Vagina (tissue), 2 donors: ENCODE measurements at places on chromosomes 16 and 17. TPM values are rescaled to one million over a fixed set of nuclear protein-coding genes. Genes with fewer than 3 reads are reported as not detected.

DNA sequence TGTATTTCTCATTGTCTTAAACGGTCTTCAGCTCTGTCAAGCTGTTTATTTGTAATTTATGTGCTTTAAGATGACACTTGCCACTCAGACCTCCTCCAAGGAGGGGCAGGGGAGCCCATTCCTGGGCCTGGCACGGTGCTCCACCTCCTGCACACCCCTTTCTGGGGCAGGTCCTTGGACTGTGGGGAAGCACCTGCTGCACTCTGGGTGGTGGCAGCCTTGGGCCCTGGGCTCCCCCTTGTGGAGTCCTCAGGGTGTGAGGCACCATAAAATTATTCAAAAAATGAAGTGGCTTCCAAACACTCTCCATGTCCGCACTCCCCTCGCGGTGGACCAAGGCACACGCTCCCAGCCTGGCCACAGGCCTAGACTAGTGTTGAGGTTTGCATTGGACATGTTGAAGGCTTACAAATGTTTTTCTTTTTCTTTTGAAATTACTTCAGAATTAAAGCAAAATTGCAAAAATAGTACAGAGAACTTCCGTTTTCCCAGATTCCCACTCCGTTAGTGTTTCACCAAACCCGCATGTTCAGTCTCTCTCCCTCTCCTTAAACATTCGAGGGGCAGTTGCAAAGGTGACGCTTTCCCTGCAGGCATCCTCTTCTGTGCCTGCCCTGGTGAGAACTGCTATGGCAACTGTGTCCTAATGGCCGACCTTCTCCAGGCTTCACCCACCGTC is 32.4 kb downstream of the FOXK2 start:
- DNase-seq, result no peak

- no peak for DNase-seq
Observed at GRCh38 chr16:86012221-86012620, 113.3 kb downstream of the IRF8 start.

The PSKH1 gene
- 17.4 TPM for total RNA-seq

DNA sequence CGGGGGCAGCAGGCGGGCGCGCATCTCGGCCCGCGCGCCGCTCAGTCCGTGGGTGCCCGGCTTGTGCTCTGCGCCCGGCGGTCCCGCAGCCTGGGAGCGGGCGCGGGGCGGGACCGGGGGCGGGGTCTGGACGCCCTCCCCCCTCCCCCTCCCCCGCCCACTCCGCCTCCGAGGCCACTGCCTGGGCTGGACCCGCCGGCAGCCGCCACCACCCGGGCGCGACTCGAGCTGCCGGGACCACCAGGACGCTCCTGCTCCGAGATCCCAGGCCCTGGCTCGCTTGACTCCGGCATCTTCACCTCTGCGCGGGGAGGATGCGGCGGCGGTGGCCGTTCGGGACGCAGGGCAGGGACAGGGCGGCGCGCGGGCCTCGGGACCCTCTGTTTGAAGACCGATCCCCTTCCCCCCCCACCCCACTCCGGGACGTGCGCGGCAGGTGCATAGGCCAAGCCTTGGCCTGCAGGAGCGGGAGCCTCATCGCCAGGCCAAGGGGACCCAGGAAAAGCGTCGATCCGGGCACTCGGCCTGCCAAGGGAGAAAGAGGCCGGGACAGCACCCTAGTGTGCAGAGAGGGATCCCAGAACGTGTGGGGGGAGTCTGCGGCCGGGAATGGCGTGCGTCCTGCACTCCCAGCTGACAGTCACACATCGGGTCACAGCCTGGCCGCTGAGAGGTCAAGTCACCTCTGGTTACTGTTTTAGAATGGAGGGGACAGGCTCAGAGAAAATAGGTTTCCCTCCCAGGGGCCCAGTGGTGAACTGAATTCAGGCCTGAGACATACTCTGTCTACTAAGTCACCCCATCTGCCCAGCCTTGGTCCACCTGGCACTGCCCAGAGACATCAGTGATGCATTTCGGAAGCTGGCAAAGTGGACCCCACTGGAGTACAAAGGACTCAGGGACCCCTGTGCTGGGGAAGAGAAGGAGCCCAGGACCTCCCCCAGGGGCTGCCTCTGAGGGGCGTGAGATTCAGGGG is at the start of gene HS3ST6:
HS3ST6 (minus strand) TSS at position 65 of the 976 bp plus-strand sequence. CDS start 92 bp downstream, outside the sequence.
- no peak for DNase-seq

GRCh38 chr17:73746314-73747073 is 102.2 kb upstream of the SDK2 start:
- no peak for DNase-seq

DNA sequence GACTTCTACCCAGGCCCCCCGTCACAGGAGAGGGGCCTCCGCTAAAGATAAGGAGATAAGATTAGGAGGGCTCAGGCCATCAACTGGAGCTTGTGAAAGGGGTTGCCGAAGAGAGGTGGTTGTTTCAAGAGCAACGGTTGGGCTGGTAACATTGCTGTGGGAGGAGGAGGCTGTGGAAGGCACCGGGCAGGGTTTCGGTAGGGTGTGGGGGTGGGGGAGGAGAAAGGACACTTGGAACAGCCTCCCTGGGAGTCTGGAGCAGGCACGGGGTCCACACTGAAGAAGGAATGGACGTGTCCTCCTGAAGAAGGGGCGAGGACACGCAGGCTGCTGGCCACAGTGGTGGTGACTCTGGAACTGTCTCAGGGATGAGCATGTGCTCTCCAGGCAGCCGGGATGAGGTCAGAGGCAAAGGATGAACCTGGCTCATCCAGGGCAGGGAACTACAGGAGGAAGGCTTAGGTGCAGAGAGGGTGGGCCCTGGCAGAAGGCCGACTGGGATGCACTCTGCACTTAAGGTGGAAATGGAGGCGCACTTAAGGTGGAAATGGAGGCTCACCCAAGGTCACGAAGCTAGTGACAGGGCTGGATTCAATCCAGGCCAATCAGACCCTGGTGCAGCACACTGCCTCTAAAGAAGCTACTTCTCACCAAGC is 1.2 kb upstream of the EPX start:
- no peak for DNase-seq

DNA sequence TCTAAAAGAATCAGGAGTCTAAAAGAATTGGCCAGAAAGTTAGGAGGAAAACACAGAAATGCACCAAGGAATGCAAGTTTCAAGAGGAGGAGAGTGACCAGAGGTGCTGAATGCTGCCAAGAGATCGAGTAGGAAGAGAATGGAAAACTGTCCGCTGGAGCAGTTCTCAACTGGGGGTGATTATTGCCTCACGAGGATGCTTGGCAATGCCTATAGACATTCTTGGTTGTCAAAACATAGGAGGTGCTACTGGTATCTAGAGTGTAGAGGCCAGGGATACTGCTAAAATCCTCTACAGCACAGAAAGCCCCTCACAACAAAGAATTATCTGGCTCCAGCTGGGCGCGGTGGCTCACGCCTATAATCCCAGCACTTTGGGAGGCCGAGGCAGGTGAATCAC is 82.1 kb upstream of the NOL11 start:
- no peak for DNase-seq

DNA sequence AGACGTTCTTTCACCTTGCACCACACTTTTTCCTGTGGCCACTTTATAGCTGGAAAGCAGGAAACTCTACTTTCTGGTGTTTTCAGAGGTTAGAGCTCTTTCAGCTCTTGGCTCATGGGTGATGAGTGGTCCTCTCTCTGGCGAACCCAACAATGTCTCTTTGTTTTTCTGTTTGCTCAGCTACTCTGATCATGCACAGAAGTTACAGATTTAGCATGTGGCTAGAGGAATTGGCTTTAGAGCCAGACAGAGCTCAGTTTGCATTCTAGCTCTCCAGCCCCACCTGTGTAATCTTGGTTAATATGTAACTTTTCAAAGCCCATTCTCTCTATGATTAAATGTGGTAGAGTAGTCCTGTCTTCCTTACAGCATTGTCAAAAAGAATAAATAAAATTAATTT is 225.2 kb downstream of the HAPSTR1 start:
- no peak for DNase-seq

The CD7 gene
- 5.2 TPM for total RNA-seq
